CD4-positive, alpha-beta T cell (primary cell): ENCODE measurements at places on chromosomes 2 and 18. TPM values are rescaled to one million over a fixed set of nuclear protein-coding genes. Genes with fewer than 3 reads are reported as not detected.

GRCh38 chr2:43212931-43213330, 13.5 kb downstream of the ZFP36L2 start:
- no peak for DNase-seq
- no peak overlapping the region for H3K4me3 ChIP-seq
- H3K4me1 ChIP-seq, result peaks cover 68% of the 10 kb centered on the region
- H3K27me3 ChIP-seq, result no peaks in the 10 kb centered on the region
- H3K27ac ChIP-seq, result no peak overlapping the region
- H3K36me3 ChIP-seq, result no peaks in the 10 kb centered on the region

Gene CCDC102B
- 2.6 TPM for total RNA-seq

DNA sequence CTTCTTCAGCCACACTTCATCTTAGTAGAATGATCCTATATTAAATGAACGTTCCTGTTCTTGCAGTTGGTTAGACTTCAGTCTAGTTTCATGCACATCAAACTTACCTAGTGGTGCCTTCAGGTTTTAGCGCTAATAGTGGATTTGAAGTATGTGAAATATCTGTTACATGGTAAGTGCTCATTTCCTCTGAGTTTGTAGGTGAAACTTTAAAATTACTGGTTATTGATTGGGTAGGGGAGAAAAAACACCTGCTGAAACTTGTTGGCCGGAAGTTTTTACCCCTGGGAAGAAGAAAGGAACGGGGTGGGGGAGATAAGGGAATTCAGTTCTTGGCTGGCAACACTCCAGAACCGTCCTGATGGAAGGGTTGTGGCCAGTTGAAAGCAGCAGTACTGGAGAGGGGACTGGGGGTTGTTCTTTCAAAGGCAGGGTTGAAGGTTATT, 112.8 kb downstream of the SPTBN1 start:
- peaks cover 4% of the 10 kb centered on the region for H3K36me3 ChIP-seq
- H3K4me3 ChIP-seq, result peak overlapping the region; percentile 31
- H3K27me3 ChIP-seq, result no peaks in the 10 kb centered on the region
- H3K27ac ChIP-seq, result peak overlapping the region; percentile 89
- no peak for DNase-seq
- H3K4me1 ChIP-seq, result peaks cover 80% of the 10 kb centered on the region

Gene SERPINB7
- total RNA-seq, result not detected

Gene PIEZO2
- not detected for total RNA-seq

GRCh38 chr2:43454791-43455190, 141.0 kb downstream of the THADA start:
- H3K36me3 ChIP-seq, result peaks cover 2% of the 10 kb centered on the region
- H3K4me1 ChIP-seq, result no peaks in the 10 kb centered on the region
- H3K4me3 ChIP-seq, result no peak overlapping the region
- DNase-seq, result no peak
- no peaks in the 10 kb centered on the region for H3K27me3 ChIP-seq

DNA sequence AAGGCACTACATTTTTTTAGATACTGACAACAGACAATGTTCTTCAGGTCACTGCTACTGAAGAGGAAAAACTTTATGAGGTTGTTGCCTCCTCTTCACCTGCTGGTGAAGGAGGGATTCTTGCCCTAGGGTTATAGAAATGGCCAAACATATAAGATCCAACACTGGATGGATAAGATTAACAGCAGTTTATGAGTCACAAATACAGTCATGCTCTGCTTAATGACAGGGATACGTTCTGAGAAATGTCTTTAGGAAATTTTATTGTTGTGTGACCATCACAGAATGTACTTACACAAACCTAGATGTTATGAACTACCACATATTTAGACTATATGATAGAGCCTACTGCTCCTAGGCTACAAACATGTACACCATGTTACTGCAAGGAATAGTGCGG, 57.4 kb upstream of the AMMECR1L start:
- H3K4me1 ChIP-seq, result no peaks in the 10 kb centered on the region
- H3K36me3 ChIP-seq, result peaks cover 57% of the 10 kb centered on the region
- H3K27ac ChIP-seq, result no peak overlapping the region
- no peaks in the 10 kb centered on the region for H3K27me3 ChIP-seq

Gene CCDC141
- 30.6 TPM for total RNA-seq
